ENCODE measurements at places on chromosomes 7 and 10.
A peak's percentile ranks its signal among the peaks of the same experiment; 100 is the strongest.

- DNase-seq: no peak
Measured at GRCh38 chr7:145147865-145148264, 312.0 kb upstream of the TPK1 start.

GRCh38 chr10:69880301-69881081 is 78.8 kb downstream of the COL13A1 start:
- DNase-seq: no peak

- no peak for DNase-seq
Measured at GRCh38 chr7:128167042-128167701, 73.9 kb upstream of the LEP start.

- DNase-seq: no peak
Measured at GRCh38 chr10:131686781-131687420, 213.9 kb upstream of the PPP2R2D start.

DNA sequence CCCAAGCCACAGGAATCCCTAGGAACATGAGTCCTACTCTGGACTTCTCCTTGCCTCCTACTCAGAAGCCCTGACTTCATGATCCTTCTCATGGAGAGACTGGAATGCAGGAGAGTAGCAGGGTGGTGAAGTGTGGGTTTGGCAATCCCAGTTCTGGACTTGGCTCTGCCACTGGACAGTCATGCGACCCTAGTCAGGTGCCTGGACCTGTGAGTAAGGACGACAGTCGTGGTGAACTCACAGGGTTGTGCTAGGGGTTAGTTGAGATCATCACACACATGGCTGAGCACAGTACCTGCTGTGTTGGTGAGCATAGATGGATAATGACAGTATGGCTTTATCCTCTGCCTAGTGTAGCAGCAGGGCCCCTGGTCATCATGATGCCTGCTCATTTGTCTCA is 117.9 kb downstream of the LRRC18 start:
- DNase-seq: no peak

GRCh38 chr7:35003679-35004303 is 33.5 kb downstream of the DPY19L1 start:
- DNase-seq: no peak

DNA sequence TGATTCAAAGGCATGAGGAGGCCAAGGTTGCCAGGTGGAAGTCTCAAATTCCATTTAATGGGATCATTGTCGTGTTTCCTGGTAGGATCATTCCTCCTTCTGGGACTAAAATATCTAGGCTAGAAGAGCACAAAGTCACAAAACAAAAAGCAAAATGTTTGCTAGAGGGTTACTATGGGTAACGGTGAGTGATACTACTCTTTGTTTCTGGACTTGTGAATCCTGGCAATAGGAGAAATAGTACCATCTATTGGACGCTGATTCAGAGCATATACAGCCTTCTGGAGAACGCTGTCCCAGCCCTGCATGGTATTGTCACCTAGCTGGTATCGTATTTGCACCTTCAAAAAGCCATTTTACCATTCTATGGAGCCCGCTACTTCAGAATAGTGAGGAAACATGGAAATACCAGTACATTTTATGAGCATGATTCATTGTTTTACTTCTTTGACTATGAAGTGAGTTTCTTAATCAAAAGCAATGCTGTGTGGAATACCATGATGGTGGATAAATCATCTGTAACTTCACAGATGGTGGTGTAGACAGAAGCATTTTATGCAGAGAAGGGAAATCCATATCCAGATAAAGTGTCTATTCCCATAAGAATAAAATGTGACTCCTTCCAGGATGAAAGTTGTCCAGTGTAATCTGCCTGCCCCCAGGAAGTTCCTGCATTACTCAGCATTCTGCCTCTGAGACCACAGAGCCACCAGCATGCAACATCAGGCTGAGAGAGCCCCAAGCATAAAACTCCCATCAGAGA is 361.0 kb downstream of the ETV1 start:
- DNase-seq: no peak

GRCh38 chr7:130069179-130069977 is 956 bp upstream of the KLHDC10 start:
- no peak for DNase-seq

GRCh38 chr10:7773845-7774801 is 13.7 kb downstream of the KIN start:
- DNase-seq: no peak

GRCh38 chr7:146090023-146090645 is 26.5 kb upstream of the CNTNAP2 start:
- DNase-seq: no peak

DNA sequence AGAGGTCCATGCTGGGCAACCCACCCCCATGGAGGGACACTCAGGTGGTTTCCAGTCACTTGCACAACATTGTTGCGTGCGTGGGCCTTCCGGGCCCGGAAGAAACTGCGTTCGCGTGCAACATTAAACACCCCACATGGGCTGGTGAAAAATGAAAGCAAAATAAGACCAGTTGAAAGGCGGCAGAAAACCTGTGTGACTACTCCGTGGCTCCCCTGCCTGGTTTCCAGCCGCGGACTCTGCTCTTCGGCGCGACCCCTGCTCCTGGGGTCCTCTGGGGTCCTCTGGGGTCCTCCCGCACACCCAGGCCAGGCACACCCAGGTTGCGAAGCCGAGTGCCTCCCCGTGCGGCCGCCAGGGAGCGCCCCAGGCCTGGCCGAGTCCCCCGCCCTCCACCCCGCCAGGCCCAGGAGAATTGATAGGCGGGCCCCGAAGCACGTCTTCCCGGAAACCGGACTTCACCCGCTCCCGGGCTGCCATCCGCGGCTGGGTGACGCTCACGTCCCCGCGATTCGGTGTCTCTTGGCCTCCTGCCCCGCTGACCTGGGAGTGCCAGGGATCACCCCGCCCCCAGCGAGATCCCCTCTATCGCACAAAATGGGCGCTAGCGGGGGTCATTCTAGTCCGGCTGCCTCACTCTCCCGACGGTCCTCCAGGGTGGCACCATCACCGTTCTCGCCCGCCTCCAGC is 1.9 kb upstream of the SH2D4B start:
- DNase-seq: no peak

- DNase-seq: no peak
Measured at GRCh38 chr7:46432708-46433107, 511.6 kb upstream of the IGFBP3 start.

DNA sequence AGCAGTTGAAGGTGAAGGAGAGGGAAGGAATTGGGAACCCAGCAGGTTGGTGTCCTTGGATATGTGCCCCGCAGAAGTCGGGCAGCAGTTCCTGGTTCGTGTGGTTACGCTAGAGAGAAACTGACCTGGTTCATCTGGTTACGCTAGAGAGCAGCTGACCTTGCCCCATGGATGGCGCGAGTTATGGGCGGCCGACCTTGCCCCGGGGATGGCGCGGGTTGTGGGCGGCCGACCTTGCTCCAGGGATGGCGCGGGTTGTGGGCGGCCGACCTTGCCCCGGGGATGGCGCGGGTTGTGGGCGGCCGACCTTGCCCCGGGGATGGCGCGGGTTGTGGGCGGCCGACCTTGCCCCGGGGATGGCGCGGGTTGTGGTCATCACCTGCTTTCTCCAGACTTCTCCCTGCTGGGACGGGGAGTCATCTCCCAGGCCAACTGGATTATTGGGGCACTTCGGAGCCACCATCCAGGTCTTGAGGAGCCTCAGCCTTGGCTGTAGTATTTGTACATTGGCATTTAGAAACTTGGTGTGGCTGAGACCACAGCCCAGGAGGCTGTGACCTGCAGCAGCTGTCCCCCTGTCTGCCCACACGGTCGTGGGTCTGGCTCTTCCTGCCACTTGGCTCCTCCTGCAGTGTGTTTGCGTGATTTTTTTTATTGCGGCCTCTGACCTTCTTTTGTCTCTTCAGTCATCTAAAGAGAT is 6.1 kb downstream of the GET4 start:
- no peak for DNase-seq

DNA sequence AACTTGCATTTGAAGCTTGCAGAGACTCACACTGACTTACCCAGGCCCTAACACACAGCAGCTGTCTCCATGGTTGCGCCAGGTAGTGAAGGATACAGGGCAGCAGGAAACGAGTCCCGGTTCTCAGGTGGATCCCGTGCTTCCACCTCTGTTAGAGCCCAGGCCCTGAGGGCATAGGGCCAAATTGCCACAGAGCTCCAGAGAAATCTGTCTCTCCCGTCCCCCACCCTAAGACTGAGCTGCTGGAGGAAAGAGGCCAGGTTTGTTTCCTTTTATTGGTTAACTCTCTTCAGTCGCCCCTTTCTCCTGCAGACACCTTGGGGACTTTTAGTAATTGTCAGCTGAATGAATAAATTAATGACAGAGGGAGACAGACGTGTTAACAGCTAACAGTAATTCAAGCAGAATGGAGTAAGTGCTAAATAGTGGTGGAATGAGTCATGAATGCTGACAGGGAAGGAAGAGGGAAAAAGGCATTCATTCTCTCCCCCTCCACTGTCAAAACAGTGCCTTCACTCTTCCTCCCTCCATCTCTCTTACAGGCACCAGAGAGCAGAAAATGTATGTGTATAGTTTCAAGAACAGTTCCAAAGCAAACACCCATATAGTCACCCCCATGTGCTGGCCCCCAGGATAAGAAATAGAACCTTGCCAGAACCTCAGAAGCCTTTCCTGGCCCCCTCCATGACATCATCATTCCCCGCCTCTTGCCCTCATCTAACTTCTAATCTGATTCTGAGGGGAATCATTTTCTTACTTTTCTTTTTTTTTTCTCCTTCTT is 16.8 kb upstream of the DLG5 start:
- DNase-seq: no peak

GRCh38 chr7:74343281-74344131 is 54.3 kb downstream of the CLIP2 start:
- no peak for DNase-seq

DNA sequence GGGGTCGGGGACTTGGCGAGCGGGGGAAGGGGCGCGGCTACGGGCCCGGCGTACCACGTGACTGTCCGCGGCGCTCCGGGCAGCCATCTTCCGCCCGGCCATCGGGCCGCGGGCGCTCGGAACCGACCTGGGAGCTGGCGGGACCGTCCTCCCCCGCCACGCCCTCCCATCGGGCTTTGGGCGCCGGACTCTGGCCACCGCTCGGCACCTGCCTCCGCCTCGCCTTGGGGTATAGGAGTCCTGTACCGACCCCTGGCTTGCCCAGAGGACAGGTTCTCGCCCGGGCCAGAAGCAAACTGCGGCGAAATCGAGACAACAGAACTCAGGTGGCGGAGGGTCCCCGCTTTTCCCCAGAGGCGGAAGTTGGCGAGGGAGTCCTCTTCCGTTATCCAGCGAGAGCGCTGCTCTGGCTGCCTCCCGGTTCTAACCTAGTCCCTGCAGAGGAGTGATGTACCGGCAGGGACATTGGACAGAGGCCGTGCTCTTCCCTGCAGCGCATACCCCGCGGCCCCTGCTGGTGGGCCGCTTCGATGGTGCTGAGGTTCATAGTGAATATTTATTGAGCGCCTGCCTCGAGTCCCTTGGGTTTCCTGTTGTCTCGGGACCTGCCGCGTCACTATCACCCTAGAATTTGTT is 1.2 kb upstream of the SGMS1 start:
- DNase-seq: no peak

GRCh38 chr10:54131833-54132232 is 669.2 kb downstream of the PCDH15 start:
- no peak for DNase-seq

GRCh38 chr7:18437101-18437500 is 58.4 kb upstream of the HDAC9 start:
- DNase-seq: no peak

DNA sequence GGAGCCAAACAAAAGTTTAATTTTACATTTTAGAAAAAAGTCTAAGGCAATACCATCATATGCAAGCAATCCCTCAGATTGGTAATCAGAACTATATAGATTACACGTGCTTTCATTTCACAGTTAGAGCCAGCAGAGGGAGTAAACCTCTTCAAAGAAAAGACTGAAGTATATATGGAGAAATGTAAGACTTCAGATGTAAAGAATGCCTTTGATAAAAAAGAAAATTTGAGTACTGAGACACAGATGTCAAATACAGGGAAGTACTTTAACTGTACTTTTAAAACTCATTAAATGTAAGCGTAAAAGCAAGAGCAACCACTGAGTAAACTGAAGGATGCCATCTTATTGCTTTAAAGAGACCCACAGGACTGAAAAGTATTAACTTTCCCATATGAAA is 101.4 kb upstream of the FAM133B start:
- peak; percentile 32 for DNase-seq

GRCh38 chr10:86979296-86979818 is 11.1 kb downstream of the ADIRF start:
- no peak for DNase-seq

DNA sequence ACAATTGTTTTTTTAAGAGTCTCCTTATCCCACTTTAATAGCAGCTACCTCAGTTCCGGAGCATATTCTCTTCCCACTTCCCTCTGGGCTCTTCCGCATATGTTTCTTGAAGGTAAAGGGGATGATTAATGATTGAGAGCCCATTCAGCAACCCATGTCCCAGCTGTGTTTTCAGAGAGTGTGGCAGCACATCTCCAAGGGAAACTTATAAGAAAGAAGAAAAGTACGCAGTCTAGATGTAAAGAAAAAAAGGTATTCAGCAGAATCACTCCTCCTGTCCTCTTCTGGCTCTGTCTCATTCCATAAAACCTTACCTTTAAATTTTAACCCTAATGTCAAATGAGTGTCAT is 9.7 kb upstream of the ANKRD7 start:
- no peak for DNase-seq

- DNase-seq: no peak
Measured at GRCh38 chr7:115015619-115016018, 93.7 kb downstream of the MDFIC start.

- DNase-seq: no peak
Measured at GRCh38 chr10:29112827-29113615, 175.8 kb upstream of the LYZL1 start.

- no peak for DNase-seq
Measured at GRCh38 chr10:11176746-11177145, 159.1 kb downstream of the CELF2 start.

DNA sequence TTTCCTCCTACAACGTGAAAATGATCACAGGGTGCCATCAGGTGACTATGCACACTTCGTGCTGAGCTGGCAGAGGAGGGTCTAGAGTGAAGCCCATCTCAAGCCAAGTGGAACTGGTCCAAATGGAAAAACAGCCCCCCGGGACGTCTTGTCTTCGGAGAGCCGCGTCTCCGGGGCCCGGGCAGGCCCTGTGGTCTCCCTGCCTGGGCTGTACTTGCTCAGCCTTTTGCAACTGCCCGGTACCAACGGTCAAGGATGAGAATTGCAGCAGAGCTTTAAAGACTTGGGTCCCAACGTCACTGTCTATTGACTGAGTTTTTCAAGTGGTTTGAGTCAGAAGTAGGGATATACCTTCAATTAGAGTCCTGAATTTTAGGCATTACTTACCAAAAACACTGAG is 315.5 kb downstream of the PTPRN2 start:
- DNase-seq: no peak

- DNase-seq: no peak
Measured at GRCh38 chr10:129055986-129056385, 411.1 kb upstream of the MGMT start.

Measured in SIG-M5 (cell line).